ENCODE measurements at places on chromosomes 1 and 21. TPM values are rescaled to one million over a fixed set of nuclear protein-coding genes. Genes with fewer than 3 reads are reported as not detected.

The ST6GALNAC3 gene
- total RNA-seq: 3.1 TPM

The TMPRSS3 gene
- total RNA-seq: not detected

The WNT3A gene
- total RNA-seq: not detected

The RIPPLY3 gene
- not detected for total RNA-seq

The OXCT2 gene
- total RNA-seq: 0.99 TPM

The PDZK1IP1 gene
- total RNA-seq: not detected

The KIAA0040 gene
- 0.99 TPM for total RNA-seq

The IBA57 gene
- 16.9 TPM for total RNA-seq

The ACOT11 gene
- total RNA-seq: 3.9 TPM

The LRRC53 gene
- total RNA-seq: not detected

The FCRL2 gene
- total RNA-seq: not detected

The BARHL2 gene
- not detected for total RNA-seq

The HSPB7 gene
- total RNA-seq: 8.9 TPM

The CYP4A22 gene
- total RNA-seq: not detected

The AGBL4 gene
- total RNA-seq: not detected

GRCh38 chr1:6614019-6614928 is 743 bp downstream of the PHF13 start:
- DNase-seq: no peak

DNA sequence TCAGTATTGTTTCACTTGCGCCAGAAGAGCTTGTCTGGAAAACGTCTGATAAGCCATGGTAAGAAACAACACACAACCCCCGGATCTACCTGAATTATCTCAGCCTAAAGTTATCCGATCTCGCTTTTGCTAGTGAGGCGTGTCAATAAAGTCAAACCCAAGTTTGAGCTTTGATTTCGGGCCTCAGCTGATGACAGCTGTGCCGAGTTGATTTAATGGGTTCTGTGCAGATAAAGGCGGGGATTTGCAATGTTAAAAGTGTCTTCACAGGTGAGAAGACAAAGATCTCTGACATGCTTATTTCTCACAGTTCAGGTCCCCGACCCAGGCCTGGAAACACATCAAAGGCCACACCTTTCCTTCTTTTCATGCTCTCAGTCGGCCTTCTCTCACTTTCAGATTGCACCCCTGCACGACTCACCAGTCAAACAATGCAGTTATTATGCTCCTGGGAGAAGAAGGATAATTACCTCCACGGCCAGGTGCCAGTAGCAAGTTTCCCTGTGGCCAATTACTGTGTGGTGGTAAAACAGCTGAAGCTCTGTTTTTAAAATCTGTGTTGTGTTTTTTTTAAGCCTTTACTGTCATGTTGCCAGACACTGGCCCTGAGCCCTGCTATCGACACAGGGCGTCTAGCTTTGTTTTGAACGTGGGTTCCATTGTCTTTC is 245.3 kb upstream of the RUNX1 start:
- DNase-seq: peak; percentile 53

GRCh38 chr21:42279341-42279871 is 35.8 kb downstream of the TFF3 start:
- no peak for DNase-seq

DNA sequence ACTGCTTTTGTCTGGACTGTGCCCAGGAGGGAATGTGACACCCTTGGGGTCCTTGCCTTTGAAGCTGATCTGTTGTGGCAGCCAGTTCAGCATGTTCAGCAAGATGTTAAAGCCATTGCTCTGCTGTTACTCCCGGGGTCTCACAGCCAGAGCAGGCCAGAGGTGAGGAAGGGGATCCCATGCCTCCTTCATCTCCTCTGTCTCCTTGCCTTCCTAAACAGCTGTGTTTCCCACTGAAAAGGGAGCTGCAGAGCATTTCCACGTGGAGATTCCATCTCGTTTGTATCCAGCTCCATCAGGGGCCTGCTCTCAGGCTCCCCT is 135.8 kb upstream of the COL6A1 start:
- no peak for DNase-seq

- DNase-seq: no peak
Observed at GRCh38 chr1:201369209-201369608, 8.3 kb downstream of the TNNT2 start.

DNA sequence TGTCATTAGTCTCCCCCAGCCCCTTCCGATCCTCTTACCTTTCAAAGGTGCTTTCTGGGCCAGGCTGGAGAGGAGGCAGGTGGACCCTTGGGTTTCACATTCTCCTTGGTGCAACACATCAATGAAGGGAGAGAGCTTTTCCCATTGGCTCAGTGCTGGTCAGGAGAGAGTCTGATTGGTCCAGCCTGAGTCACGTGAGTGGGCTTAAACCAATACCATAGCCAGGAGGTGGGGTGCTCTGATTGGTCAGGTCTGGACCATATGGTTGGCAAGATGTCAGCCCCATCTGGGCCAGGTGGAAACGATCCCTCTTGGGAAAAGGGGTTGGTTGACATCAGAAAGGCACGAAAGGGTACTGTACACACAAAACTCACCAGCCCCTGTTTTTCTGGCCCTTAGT is 44.8 kb upstream of the ABCG1 start:
- DNase-seq: no peak

DNA sequence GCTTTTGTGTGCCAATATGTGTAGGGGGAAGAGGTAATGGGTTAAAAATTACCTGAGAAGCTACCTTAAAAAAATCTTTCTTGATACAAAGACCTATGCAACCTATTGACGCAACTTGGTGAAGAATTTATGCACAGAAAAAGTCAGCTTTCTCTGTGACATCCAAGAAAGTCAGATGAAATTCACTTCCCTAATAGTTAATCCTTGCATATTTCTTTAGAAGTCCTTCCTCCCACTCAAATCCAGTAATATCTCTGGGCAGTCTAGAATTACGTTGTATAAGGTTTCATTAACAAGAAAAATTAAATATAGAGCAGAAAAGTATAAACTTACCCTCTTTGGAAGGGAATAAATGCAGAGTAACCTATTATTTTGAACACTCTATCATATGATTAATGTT is 2.9 kb downstream of the UBAP2L start:
- no peak for DNase-seq

DNA sequence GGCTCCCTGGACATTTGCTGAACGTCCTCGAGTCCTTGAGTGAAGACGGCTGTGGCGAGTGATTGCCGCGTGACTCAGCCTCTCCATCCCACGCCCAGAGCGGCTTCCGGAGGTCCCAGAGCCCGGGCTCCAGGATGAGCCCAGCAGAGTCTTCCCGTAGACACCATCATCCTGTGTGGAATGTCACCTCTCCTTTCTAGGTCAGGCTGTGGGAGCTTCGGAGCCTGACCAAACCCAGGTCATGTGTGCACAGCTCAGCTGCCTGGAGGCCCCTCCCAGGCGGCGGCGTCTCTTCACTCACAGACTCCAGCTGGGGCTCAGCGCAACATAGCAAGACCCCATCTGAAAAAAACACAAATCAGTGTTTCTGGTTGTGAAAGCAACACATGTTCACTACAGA is 38.2 kb downstream of the PRKCZ start:
- DNase-seq: no peak

DNA sequence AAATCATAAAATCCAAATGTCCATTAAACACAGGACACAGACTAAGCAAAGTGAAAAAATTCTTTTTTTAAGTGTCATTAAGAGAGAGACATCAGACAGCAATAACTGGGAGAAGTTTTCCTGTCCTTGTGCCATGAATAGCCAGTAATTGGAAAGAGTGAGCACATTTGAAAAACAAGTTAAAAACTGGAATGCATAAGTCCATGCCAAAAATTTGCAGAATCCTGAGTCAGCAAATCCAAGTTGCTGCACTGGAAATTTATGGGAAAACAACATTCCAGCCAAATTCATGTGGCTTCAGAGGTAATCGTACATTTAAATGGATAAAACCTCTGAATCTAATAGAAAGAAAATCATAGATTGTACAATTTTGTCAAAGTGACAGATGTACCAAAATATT is 291.4 kb downstream of the LRRC40 start:
- DNase-seq: peak; percentile 94

DNA sequence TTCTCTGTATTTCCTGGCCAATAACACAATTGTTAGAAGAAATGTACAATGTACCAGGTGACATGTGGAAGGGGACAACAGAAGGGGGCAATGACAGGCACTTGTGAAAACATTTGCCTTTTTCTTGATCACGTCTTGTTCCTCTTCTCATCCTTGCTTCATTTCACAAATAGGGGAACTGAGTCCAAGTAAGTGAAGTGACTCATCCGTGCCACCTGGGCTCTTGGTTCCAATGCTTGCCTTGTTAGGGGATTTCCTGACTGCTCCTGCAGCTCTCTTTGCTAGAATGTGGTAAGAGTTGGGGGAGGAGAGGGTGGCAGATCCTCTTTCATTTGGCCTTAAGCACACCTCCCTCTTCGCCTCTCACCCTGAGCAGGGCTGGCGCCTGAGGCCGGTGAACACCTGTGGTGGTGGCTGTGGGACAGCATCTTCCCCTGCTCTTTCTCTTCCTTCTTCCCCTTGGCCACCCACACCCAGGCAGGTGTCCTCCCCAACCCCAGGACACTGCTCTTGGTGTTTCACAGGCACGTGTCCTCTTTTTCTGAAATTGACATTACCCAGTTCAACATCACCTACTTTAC is 2.2 kb upstream of the RHEX start:
- no peak for DNase-seq

DNA sequence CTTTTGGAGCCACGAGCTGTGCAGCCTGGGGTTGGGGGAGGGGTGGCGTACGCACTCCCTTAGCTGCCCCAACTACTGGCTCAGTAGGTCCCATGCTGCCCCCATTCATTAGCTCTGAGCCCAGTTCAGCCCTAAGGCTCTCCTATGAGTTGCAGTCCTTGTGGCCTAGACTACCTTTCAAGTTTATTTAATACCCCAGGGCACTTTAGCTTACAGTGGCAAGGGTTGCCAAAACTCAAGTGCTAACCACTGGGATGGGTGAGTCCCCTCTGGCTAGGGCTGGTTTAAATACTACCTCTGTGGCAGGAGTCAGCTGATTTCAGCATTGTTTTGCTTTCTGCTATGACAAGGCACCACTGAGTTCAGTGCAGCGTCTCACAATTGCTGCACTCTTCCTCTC is 118.2 kb downstream of the ODF2L start:
- DNase-seq: no peak

DNA sequence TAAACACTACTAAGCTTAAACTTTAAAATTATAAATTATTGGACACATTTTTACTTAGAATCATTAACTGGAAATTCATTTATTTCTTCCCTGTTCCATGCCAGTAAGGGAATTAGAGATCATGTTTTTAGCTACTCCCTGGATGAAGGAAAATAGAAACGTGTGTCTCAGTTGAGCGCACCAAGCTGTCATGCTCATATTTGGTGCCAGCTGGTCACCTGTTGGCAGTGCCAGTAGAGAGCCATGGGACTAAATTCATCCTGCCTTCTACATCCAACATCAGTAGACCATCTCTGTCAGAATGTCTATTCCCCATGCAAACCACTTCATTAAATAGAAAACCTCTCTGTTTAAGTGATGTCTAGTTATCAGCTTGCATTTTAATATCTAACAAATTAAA is 17.4 kb upstream of the SLC22A15 start:
- DNase-seq: no peak

- no peak for DNase-seq
Observed at GRCh38 chr1:222223010-222223409, 324.9 kb downstream of the HHIPL2 start.

GRCh38 chr1:205286335-205286950 is 35.1 kb downstream of the NUAK2 start:
- DNase-seq: no peak

- DNase-seq: no peak
Observed at GRCh38 chr21:31387560-31388186, 43.6 kb upstream of the TIAM1 start.

DNA sequence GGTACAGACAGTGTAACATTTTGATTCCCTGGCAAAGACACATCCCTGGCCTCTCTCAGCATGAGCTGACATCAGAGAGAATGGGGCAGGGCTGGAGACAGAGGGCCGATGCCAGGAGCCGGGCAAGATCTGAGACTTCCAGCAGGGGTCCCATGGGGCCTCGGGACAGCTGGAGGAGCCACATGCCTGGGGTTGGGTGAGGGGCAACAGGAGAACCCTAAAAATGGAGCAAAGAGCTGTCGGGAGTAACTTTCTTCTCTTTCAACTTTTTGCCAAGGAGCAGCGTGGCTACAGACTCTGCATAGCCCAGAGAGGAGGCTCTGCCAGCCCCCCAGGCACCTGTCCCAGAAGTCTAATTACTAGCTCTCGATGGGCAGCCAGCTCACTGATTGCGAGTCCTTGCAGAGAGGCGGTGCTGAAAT is 130.8 kb downstream of the LACTBL1 start:
- DNase-seq: peak; percentile 62

GRCh38 chr1:6438047-6438525 is 13.5 kb downstream of the ESPN start:
- peak; percentile 55 for DNase-seq

DNA sequence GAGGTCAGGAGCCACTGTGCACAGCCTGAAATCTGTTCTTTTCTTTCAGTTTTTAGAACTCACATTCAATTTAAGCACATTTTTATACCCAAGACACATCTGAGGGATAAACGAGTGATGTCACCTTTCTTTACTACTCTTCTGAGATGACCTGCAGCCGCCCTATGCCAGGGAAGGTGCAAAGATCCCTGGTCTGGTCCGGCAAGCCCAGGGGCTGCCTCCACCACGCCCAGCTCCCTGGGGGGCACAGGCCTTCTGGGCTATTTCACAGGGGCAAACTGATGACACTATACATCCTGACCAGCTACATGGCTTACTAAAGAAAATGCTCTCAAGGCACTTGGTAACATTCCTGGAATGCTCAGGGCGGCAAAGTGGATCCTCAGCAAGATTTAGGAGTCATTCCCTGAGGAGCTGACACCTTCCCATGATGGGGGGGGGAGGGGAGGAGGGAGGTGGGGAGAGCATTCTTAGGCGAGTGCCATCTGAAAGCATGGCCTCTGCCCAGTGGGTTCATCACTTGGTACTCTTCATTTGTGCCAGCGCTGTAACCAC is 11.3 kb downstream of the MRAP start:
- DNase-seq: no peak

DNA sequence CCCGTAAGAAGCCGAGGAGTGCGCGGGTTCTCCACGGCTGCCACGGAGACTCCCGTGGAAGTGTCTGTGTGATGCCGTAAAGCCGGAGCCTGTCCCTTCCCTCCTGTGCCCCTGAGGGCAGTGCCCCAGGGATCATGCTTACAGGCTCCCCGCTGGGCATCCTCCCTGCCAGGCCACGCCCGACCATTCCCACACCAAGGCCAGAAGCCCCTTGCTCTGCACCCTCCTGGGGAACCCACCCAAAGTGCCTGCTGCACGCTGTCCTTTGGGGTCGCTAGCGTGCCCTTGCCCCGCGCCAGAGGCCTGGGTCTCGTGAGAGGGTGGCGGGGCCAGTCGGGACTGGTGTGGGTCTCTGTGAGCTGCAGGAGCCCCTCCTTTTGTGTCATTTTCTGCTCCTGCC is 228.5 kb upstream of the C1orf174 start:
- no peak for DNase-seq

DNA sequence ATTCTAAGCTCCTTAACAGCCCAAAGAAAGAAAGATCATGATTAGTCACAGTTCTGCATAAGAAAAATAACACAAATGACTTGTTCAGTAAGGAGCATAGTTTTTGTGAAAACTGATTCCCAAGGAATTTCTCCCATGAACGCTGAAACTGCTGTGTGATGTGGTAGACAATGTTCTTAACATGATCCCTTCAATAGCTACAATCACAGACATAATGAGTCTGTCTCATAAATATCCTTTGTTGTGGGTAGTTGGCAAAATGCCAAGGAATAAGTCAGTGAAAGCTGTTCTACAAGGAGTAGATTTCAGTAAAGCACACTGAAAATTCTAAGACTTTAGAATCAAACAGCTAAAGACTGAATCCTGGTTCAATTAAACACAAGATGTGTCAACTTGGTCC is 404.8 kb downstream of the HLX start:
- peak; percentile 74 for DNase-seq
